ENCODE measurements at places on chromosomes 12 and 14.

GRCh38 chr12:109952873-109953272, 43.3 kb downstream of the GIT2 start:
- no peak for DNase-seq

GRCh38 chr14:91271639-91272038, 27.1 kb upstream of the GPR68 start:
- DNase-seq, result no peak

DNA sequence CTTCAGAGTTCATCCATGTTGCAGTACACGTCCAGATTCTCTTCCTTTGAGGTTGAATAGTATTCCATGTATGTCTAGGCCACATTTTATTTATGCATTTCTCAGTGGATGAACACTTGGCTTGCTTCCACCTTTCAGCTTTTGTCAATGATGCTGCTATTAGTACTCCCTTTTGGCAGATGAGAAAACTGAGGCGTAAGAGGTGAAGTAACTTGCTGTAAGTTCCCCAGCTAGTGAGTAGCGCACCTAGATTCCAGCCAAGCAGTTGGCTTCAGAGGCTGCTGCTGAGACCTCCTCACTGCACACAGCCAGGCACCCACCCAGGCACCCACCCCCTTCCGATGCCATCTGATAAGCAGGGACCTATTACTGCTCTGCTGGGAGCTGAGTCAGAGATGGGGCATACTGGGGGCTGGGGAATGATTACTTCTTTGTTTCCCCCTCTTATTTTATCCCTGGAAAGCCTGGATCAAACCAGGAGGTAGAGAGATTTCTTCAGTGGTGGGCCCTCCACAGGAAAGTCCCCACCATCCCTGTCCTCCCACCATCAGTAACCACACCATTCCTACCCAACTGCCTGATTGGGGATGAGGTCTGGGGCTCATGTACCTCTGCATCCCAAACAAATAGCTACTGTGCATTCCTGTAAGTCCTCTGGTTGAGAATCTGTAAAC, 234.6 kb downstream of the PCNX1 start:
- DNase-seq, result no peak

- no peak for DNase-seq
These were observed 583.4 kb downstream of the VRK1 start for GRCh38 chr14:97380539-97380941.

- DNase-seq, result no peak
These were observed 73.8 kb downstream of the DYRK2 start for GRCh38 chr12:67722296-67722695.

DNA sequence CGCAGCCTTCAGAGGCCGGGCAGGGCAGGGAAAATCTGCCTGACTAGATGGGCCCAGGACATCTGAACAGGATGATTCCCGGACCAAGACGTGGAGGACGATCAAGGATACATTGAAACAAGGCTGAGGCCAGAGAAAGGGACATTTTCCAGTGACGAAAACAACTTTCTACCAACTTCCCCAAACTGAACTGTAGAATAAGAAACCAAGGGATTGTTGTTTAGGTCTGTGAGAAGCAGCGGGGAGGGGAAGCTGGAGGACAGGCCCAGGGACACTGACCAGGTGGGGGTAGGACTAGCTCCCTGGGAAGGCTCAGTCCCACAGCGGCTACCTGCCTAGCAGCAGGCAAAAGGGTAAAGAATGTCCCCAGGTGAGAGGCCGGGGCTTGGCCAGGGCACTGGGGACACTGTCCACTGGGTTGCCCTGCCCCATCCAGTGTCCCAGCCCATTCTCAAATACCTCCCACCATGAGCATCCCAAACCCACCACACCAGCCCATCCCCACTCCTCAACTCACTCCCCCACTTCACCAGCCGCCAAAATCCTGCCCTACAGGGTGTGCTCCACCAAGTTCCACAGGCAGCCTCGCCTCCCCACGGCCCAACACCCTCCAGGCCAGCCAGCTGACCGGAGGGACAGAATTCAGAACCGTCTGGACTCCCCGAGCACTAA, 995 bp downstream of the TNFRSF1A start:
- DNase-seq, result peak; percentile 49

DNA sequence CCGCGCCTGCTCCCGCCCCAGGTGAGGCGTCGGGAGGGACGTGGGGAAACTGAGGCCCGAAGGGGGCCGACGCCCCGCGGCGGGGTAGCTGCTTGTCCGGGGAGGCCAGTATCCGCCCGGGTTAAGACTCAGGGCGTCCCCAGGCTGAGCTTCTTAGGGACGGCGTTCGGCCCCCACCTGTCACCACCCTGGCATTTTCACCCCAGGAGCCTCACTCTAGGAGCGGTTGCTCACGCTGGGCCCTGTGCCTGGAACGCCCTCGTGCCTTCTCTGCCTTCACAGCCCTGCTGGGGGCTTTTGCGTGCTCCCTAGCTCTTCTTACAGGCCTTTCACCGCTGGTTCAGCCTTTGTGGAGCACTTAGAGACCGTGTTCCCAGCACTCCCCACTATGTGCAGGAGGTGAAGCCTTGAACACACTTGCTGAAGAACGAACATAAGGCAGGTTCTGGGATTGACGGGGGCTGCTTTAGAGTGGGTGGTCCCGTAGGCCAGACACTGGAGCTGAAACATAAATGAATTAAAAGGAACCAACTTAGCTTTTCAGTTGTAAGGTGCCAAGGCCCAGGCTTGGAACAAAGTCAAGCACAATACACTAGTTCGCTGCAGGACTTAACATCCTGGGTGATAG, 601 bp downstream of the ZNF839 start:
- peak; percentile 64 for DNase-seq

DNA sequence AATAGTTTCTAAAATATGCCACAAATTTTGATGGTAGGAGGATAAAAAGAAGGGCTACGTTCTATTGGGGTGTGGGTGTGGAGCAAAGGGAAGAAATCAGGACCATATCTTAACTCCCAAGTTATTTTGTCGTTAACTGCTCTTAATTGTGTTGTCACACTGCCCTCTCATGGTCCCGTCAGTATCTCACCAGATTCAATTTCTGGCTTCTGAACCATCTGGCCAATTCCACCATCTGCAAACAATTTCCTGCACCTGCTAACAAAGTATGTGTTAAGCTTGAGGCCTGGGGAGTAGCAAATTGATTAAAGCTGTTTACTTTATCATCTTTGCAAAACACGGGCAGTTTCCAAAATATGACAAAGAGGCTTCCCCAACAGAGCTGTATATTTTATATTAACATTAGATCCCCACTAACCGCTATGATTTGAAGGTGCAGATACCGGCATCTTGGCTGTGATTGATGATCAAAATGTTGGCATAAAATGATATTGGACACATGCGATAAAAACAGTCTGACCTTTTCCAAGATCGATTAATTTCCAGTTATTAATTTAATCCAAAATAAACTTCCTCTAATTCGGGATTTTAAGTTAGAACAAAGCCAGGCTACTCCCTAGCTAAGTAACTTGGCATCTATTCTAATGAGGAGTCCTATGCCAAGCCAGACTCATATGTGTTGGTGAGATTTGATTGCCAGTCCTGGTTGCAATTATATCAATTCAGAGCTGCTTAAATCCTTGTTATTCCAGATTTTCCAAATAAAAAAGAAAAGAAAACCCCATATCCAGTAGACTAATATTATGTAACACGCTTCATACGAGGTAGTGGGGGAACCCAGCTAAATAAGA, 6.9 kb upstream of the DNM1L start:
- peak; percentile 88 for DNase-seq

All from NAMALWA (cell line).